ENCODE measurements at places on chromosomes 7 and 10.

- DNase-seq = no peak
Observed at GRCh38 chr7:93821463-93821862, 69.1 kb downstream of the TFPI2 start.

DNA sequence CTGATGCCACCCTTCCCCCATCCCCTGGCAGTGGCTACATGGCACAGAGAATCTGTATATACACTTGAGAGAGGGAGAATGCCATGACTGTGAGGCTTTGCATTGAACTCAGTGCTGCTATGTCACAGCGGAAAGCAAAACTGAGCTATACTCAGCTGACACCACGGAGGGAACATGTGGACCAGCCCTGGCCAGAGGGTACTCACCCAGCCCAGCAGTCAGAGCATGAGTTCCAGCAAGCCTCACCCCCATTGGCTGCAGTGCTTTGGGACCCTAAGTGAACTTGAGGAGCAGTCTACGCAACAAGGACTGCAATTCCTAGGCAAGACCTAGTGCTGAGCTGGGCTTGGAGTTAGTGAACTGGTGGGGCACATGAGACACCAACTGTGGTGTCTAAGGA lies 10.3 kb upstream of the AOC1 start:
- no peak for DNase-seq

- DNase-seq = no peak
Observed at GRCh38 chr10:79050896-79051555, 17.7 kb upstream of the ZMIZ1 start.

- DNase-seq = no peak
Observed at GRCh38 chr7:72217151-72217550, 195.0 kb downstream of the CALN1 start.

DNA sequence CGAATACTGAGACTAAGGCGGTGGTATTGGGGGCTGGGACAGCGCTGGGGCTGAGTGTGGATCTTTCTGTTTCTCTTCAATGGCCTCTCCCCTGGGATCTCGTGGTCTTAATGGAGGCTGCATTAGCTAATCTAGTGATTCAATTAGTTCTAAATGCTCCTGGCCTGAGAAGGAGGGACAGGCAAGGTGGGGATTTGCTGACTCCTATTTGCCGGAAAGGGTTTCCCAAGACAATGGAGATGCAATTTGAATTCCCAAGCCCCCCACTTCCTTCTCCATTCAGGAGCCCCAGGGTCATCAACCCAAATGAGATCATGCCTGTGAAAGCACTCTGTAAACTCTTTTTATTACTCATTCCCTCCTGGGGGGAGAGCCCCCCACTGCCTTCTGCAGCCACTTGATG lies 111.7 kb upstream of the PLXNA4 start:
- DNase-seq = no peak

DNA sequence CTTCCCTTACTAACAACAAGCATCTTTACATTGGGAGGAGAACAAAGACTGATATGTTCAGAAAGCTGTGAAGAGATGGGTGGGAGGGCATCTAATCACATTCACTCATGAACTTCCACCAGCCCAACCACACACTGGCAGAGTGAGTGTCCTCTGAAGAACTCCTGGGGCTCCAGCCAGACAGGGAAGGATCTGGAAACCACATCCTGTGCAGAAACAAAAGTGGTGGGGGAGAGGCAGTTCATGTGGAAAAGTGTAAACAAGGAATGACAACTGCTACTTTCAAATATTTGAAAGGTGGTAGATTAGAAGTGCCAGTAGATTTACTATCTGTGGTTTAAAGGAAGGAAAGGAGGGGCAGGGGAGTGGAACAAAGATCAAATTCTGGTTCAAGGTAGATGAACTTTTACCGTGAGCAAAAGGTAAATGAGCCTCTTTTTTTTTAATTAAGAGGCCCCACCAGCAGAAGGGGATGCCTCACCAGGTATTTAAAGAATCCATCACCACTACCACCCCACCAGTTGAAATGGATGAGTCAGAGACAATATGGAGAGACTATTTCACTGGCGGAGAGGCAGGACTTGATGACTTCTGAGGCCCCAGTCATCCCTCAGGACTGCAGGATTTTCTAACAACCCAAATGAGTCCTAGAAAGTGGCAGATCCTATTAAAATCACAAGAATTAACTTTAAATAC lies 34.5 kb downstream of the GOT1 start:
- no peak for DNase-seq

GRCh38 chr10:48541144-48541795 lies 63.6 kb downstream of the ARHGAP22 start:
- DNase-seq = no peak

DNA sequence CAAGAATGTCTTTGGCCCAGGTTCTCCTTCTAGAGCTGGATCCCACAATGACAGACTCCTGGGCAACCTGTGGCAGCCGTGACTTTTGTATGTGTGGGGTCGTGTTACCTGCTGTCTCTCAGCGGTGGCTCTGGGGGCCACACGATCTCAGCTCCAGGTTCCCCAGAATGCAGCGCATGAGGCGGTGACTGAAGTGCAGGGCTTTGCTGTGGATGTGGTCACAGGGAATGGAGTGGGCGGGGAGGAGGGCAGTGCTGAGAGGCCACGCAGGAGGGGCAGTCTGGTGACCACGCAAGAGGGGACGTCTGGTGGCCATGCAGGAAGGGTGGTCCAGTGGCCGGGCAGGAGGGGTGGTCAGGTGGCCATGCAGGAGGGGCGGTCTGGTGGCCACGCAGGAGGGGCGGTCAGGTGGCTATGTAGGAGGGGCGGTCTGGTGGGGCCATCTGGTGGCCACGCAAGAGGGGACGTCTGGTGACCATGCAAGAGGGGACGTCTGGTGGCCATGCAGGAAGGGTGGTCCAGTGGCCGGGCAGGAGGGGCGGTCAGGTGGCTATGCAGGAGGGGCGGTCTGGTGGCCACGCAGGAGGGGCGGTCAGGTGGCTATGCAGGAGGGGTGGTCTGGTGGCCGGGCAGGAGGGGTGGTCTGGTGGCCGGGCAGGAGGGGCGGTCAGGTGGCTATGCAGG lies 112.7 kb downstream of the ACTR3B start:
- DNase-seq = no peak

- DNase-seq = no peak
Observed at GRCh38 chr7:71716690-71717089, 584.7 kb downstream of the GALNT17 start.

DNA sequence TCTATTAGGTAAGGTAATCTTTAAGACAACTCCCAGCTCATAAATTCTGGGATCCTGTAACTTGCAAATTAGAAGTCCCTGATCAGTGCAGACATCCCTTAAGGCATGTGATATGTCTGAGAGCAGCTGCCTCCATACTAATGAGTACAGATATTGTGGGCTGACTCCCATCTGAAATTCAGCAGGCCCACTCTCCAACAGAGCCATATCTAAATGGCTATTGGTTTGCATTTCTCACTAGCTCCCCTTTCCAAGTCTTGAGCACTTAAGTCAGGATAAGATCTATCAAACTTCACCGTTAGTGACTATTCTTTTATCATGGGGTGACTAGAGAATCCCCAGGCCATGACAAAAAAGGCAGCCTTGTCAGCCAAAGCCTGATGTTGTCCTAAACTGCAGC lies 785.4 kb downstream of the IPMK start:
- DNase-seq = no peak

- DNase-seq = no peak
Observed at GRCh38 chr10:58585435-58585834, 72.8 kb downstream of the BICC1 start.

DNA sequence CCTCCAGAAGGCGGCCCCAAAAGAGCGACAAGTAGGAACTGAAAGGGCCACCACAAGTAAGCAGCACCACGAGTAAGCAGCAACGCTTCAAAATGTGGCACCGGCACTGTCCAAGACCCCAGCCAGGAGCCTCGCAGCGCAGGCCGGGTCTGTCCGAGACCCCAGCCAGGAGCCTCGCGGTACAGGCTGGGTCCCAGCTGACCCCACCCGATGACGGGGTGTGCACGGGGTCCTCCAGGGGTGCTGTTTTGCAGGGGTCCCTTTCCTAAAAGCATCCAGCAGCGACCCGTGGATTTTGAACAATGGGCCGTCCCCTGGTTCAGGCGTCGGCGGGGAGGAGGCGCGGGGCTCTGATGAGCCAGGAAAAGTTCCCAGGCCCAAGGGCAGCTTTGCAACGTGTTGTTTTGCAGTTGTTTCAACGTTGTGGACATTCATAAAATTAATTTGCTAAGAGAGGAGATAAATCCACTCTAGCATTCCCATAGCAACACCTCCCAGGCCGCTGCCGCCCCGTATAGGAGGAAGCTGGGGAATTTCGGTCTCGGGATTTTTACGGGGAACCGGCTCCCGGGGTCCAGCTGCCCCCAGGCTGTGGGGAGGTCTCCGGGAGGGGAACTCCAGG lies 51.6 kb upstream of the PDGFA start:
- DNase-seq = no peak

- DNase-seq = no peak
Observed at GRCh38 chr10:118531105-118531852, 64.2 kb downstream of the PRLHR start.

DNA sequence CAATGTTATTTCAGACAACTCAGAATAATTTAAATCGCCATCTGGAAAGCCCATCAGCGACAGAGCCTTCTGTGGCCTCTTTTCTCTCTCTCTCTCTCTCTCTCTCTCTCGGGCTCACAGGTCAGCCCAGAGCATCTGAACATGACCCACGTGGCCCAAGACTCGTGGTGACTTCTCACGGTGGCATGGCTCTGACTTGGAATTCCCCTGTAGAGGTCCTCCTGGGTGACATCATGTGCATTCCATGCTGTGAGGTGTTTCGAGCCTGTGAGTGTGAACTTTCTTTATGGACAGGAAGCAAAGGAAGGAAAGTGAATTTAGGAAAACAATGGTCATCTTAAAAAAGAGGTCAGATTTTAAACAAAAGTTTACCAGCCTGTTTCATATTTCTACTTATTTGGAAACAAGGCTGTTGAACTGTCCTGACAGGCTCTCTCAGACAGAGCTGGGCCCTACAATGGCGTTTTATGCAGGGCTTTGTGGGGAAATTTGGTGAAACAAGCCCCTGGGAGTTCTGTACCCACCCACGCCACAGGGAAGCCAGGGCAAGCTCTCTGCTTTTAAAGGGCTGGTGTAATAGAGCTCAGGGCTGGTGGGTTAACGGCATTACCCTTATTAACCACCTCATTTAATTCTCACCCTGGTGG lies 359.7 kb upstream of the ZNF32 start:
- no peak for DNase-seq

GRCh38 chr10:110502072-110502845 lies 4.6 kb downstream of the DUSP5 start:
- DNase-seq = no peak

DNA sequence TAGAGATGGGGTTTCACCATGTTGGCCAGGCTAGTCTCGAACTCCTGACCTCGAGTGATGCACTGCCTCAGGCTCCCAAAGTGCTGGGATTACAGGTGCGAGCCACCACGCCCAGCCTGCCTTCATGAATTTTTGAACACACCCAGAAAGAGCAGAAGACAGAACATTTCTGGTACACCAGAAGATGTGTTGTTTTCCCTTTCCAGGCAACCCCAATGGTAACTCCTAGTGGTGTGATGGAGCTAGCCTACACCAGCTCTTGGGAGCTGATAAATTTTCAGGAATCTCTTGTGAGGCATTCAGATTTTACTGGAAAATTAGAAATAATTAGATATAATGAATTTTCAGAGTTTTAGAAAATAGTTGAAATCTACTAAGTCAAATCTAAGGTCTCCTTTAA lies 904 bp upstream of the CCDC7 start:
- DNase-seq = no peak

- no peak for DNase-seq
Observed at GRCh38 chr7:84251277-84251781, 56.7 kb upstream of the SEMA3A start.

- no peak for DNase-seq
Observed at GRCh38 chr7:37354656-37355131, 94.0 kb downstream of the ELMO1 start.

DNA sequence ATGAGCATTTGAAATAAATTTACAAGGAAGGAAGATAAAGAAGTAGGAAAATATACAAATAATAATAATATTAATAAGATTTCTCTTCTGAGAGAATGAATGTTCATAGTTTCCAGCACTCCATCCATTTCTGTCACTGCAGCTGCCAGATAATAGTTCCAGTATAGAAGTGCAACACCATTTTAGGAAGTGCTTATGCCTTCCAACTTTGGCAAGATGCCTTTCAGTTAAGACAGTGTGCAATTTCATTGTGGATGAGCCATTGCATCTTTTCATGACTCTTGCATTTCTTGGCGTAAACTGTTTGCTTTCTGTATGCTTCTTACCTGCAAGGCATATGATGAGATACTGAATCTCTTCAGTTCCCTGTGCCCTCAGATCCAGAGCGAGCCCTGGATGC lies 185.0 kb downstream of the PDE1C start:
- DNase-seq = no peak

- DNase-seq = no peak
Observed at GRCh38 chr7:88540012-88540411, 219.5 kb upstream of the ZNF804B start.

DNA sequence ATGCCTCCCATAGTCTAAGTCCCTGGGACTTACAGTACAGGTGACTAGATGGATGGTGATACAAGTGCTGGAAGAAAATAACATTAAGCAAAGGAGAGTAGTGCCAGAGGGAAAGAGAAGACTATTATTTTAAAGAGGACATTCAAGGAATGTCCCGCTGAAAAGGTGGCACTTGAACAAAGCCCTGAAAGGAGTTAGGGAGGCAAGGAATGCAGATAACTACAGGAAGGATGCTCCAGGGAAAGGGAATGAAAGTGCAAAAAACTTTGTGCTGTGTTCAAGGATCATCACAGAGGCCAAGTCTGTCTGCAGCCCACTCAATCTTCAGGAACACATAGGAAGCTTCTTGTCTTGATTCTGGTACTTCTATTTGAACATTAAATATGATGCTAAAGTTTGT lies 14.9 kb downstream of the ANKMY2 start:
- no peak for DNase-seq

DNA sequence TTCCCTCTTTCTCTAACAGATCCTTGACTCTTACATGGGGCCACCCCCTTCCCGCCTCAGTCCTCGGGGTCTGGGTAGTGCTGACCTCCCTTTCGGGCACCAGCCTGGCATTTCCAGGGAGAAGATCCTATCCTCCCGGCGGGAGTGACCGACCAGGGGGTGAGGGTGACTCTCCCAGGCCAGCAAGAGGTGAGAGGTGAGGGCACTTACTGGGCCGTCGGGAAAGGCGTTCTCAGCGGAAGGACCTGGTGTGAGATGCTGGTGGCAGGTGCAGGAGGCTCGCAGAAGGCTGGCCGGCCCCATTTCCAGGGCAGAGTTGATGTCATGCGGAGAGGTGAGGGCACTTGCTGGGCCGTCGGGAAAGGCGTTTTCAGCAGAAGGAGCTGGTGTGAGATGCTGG lies 4.2 kb upstream of the FOXL3 start:
- no peak for DNase-seq

- DNase-seq = no peak
Observed at GRCh38 chr7:99078416-99078815, 65.5 kb downstream of the SMURF1 start.

GRCh38 chr7:45026984-45027773 lies 27.2 kb downstream of the CCM2 start:
- DNase-seq = no peak

Data from stimulated activated CD4-positive, alpha-beta T cell treated with anti-CD3 and anti-CD28 coated beads, Interleukin-1b, Interleukin-23, amount 100 ng/mL, for 1 hour (primary cell).